ENCODE measurements at places on chromosomes 2 and 18. TPM values are rescaled to one million over a fixed set of nuclear protein-coding genes. Genes with fewer than 3 reads are reported as not detected.

The CYBRD1 gene
- total RNA-seq, result 99.4 TPM

GRCh38 chr2:25304321-25304720 is 37.4 kb downstream of the DNMT3A start:
- no peak for DNase-seq

The AOX1 gene
- 20.1 TPM for total RNA-seq

The GPAT2 gene
- total RNA-seq, result 2.4 TPM

The MGAT5 gene
- 16.9 TPM for total RNA-seq
